ENCODE measurements at places on chromosomes 7 and 10.

- peak; percentile 2 for DNase-seq
Measured at GRCh38 chr10:69061305-69062161, 26.4 kb upstream of the SRGN start.

DNA sequence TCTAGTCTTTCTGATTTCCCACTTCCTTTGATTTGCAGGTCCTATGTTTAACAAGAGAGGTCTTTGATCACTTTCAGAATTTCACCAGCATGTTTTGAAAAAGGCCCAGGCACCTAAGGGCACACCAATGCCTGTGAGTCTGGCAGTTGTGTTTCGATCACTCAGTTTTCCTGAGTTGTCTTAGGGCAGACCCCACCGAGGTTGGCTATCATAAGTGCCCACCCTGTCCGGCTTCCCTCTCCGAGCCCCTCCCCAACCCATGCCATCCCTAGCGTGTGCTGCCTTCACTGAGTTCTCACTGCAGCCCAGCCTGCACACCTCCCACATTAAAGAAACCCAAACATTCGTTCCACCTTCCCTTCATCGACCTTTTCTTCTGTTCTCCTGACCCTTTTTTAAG is 257.9 kb downstream of the GRID1 start:
- no peak for DNase-seq

DNA sequence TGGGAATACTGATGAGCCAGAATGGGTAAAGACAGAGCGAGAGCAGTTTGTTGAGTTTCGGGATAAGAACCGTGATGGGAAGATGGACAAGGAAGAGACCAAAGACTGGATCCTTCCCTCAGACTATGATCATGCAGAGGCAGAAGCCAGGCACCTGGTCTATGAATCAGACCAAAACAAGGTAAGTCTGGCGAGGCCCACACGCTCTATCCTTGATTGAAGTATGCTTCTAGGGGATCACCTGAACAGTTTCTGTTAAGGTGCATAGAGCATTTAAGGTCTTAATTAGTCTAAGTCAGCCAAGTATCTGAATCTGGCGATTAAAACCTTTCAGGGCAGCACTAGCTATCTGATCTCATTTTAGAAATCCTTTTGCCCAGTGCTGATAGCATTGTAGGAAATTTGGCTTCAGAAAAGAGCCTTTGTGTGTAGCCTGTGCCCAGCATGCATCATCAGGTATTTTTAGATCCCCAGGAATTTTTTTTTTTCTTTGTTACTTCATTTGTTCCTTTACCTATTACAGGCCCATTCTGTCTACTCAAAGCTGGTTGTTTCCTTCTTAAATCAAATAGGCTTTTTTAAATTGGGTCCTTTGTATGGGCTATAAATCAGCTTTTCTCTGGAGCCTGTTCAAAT is 8.0 kb downstream of the OPN1SW start:
- DNase-seq = no peak

GRCh38 chr10:78408671-78409472 is 375.2 kb downstream of the RPS24 start:
- DNase-seq = peak; percentile 47

- DNase-seq = no peak
Measured at GRCh38 chr10:96637709-96638108, 50.9 kb upstream of the TM9SF3 start.

- peak; percentile 52 for DNase-seq
Measured at GRCh38 chr7:15326044-15326644, 235.7 kb downstream of the AGMO start.

DNA sequence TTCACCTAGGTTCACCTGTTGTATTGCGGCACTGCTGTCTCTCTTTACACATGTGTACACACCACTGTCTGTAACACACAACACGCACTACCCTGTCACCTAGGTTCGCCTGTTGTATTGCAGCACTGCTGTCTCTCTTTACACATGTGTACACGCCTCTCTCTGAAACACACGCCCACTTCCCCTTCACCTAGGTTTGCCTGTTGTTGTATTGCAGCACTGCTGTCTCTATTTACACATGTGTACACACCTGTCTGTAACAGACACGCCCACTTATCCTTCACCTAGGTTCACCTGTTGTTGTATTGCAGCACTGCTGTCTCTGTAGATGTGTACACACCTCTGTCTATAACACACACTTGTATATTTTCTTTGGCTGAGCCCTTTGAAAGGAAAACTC is 51.5 kb downstream of the WDR37 start:
- DNase-seq = no peak

- DNase-seq = no peak
Measured at GRCh38 chr7:107824858-107825257, 21.8 kb upstream of the SLC26A3 start.

- no peak for DNase-seq
Measured at GRCh38 chr7:89908736-89909135, 245.5 kb upstream of the STEAP1 start.

DNA sequence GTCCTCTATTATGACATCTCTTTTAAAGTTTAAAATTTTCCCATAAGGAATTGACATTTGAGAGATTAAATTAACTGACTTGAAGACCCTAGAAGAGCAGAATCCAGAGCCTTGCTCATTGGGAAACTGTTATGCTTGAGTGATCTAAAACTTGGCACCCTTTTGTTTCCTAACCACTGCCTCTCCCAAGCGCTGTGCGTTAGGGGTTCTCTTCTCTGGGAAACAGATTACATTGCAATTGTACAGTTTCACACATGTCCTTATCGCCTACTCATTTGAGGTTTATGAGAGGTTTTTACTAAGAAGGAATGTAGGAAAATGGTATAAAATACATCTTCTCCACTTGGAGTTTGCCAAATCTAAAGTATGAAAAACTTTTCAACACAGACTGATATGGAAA is 126.8 kb upstream of the AMPH start:
- DNase-seq = no peak

DNA sequence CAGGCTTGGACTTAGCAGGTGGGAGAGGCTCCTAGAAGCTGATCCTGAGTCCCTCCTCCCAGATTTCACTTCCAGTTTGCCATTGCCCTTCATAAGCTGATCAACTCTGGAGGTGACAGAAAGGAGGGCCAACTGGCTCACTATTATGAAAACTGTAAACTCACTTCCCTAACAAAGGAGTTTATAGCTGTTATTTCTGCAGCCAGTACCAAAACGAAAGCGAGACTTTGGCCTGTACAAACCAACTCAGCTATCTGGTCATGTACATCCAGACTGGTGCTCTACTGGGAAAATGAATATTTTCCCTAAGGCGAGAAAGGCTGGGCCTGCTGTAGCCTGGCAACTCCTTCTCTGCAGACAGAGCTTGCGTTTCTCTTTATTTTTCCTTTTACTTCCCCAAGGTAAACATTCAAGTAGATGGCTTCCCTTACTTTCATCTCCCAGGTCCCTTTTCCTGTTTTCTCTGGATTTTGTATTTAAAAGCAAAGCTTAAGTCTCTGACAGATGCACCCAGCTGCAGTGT is 54.7 kb downstream of the GALNT17 start:
- no peak for DNase-seq

- no peak for DNase-seq
Measured at GRCh38 chr10:91410638-91411371, 661 bp downstream of the HECTD2 start.

DNA sequence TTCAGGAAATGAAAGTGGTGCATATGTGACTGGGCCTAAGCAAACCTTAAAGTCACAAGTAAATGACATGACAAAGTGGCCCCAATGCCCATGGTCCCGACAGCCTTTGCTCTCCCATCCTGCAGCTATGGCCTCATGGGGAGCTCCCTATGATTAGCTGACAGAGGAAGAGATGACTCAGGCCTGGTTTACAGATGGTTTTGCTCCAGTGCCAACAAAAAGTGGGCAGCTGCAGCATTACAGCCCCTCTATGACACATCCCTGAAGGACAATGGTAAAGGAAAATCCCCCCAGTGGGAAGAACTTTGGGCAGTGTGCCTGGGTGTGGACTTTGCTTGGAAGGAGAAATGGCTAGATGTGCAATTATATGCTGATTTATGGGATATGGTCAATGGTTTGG is 105.1 kb upstream of the ADCY1 start:
- DNase-seq = peak; percentile 11

DNA sequence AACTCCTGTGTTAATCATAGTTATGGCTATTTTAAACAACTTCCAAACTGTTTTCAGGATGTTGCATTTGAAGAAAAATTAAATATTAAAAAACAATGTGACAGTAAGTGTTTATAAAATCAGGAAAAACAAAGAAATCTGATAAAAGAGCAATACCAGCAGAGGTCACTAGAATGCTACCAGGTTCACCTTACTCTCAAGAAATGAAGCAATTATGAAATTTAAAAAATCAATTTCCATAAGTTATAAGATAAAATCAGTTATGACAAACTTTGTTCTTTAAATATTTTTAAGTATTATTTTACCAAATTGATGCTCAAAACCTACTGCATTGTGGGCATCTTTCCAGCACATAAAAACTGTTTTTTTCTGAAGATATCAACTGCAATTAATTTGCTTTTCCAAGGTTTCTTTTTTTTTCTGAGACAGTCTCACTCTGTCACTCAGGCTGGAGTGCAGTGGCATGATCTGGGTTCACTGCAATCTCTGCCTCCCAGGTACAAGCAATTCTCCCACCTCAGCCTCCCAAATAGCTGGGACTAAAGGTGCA is 50.7 kb upstream of the RHEB start:
- no peak for DNase-seq
